ENCODE measurements at places on chromosomes 6 and 20.

- DNase-seq = no peak
Measured at GRCh38 chr20:43408848-43409576, 48.7 kb upstream of the SRSF6 start.

DNA sequence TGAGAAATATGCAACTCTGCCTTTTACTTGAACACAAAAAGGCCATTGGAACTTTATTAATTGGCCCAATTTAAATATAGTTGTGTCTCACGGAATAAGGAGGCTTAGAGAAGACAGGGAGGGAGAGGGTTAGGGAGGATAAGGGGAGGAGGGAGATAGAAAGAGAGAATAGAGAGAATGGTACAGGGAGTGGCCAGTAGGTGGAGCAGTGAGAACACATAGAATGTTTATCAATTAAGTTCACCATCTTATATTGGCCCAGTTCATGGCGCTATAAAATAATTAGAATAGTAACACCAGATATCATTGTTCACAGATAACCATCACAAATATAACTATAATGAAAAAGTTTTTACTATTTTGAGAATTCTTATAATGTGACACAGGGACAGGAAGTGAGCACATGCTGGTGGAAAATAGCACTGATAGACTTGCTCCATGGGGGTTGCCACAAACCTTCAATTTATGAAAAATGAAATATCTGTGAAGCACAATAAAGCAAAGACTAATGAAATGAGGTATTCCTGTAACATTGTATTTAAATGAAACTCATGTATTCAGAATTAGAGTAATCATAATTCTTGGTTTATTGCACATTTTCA, 374.1 kb upstream of the MANEA start:
- DNase-seq = peak; percentile 17

DNA sequence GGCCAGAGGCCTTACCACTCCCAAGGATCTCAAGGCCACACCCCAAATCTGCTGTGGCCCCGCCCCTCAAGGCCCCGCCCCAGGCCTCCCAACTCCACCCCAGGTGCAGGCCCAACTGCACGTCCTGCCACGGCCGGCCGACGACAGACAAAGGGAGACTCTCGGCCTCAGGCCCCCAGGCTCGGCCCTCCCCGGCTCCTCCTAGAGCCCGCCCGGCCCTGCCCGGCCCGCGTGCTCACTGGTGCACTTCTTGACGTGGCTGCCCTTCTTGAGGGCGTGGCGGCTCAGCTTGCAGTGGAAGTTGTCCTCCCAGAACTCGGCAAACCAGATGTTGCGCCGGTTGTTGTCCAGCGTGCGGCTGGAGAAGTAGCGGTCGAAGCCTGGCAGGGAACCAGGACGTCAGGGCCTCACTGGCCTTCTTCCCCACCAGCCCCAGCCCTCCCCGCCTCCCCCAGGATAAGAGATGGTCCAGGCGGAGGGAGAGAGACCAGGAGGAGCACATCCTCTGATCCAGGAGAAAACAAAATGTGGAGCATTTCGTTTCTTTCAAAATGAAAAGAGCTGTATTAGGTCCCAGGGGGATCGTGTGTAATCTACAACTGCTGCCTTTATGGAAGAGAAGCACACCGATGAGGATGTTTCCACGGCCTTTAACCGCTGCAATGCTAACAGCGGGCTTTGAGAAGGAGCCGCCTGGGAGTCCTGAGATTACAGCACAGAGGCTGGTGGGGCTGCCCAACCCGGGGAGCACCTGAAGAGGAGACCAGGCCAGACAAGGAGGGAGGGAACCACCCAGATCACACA, 89.4 kb downstream of the GRM4 start:
- no peak for DNase-seq

DNA sequence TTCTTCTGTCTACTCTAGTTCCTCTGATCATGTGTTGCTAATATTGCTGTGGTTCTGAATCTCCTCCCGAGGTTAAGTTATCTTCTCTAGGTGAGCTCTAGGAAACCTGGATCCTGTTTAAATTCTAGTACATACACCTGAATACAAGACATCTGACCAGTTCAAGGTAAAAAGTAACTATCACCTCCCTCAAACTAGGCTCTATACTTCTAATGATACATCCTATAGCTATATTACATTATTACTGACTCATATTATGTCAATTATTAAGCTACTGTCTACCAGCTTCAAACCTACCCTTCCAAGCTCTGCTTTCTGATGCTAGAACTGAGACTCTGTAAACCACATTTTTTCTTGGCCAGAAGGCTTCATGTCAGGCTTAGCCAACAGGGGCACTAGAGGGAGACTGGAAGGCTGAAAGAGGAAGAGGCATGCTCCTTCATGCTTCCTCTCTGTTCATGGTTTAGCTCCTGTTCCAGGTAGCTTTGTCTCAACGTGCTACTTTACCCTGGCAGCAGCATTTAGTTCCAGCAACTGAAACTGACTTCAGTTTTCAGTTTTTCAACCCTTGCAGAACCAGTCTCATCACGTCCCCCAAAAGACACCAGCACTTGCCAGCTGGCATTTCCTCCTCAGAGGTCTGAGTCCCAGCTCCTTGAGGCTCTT, 148.4 kb upstream of the TOP1 start:
- no peak for DNase-seq

DNA sequence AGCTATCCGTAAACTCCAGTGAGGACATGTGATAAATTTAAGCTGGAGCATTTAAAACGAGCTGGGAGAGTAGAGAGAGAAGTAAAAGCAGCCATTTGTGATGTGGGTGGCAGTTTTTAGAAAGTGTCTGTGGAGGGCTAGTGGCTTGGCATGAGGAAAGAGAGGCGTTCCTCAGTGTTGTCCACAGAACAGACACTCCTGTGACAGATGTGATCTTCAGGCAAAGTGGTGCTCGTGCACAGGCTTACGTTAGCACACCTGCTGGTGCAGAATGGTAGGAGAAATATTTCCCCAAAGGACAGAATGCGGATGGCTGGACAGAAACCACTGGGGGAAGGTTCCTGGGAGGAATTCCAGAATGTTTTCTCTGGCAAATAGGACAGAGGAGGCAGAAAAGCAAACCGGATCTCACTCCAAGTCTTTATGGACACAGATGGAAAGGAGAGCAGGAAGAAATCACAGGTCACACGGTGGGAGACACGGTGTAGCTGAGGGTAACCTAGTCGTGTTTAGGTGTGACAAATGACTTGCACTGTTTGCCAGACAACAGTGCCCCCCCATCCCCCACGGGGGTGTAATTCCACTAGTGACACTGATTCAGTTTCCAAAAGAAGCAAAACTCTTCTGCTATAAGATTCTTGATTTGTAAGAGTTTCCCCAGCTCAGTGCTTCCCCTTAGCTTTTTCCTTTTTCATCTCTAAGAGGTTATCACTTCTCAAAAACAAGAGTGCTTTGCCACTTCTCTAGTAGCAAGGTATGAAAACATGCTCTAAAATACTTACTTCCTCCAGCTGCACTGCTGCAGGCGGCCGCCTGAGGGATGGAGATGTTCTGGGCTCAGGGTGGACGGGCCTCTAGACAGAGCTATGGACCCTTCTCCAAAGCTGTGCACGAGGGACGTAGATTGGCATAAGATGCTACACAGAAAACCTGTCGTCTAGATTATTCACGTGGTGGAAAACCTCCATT, 293.2 kb downstream of the QKI start:
- DNase-seq = no peak

DNA sequence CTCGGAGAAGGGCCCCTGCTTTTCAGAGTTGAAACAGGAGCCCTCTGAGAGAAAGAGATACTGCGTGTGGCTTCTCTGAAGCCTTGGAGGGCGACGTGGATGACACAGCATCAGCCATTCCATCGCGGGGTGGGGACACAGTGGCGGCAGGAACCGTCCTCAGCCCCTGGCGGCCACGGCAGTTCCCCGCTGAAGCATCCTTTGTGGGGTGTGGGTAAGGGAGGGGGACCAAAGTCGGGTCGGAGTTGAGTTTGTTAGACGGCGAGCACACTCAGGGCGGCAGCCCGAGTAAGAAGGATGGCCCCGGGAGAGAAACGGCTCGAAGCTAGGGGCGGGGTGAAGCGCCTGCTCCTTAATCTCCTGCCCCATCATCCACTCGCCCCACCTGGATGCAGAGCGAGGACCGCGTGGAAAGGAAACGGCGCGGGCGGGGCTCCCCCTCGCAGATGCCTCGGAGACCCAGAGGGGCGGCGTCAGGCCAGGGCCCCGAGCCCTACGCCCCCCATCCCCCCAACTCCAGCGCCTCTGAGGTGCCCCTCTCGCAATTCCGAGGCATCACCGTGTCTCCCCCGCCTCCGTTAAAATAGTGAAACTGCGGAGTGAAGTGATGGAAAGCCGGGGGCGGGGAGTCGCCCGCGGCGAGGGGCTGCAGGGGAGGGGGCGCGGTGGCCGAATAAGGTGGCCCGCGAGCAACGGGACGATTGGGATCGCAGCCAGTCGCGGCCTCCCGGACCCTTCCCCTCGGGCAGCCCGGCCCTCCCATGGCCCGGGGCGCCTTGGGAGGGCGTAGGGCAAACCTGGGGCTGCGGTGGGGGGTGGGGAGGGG, 796 bp upstream of the RREB1 start:
- peak; percentile 68 for DNase-seq

GRCh38 chr6:105072798-105073199, 107.0 kb downstream of the POPDC3 start:
- no peak for DNase-seq

DNA sequence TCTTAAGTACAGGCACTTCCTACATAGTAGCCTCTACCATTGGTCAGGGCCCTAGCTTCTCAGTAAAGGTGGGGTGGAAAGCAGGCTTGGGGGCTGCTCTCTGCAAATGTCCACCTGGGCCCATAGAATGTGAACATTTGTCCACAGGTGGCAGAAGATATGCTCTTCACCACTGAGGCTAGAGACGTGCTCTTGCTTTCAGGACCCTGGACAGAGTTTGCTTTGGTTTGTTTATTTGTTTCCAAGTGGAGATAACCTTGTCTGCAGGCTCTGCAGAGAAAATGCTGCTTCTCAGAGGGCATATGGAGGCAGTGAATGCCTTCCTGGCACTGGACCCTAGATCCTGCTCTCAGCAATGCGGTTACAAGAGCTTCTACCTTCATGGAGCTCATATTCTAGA, 129.0 kb downstream of the F13A1 start:
- no peak for DNase-seq

DNA sequence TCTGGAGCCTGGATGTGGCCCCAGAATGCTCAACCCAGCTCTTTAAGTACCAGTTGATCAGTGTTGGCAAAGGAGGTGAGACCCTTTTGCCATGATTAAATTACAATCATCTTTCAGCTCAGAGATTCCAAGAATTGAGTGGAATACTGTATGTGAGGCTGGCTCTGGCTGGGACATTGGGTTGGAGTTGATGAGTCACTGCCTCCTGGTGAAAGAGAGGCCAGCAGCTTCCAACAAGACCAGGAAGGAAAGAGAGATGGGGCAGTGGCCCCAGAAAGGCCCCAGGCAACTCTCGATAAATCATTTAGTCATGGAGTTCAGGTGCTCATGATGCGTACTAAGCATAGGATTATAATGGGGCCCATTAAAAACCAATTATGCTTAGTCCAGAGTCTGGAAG, 2.1 kb downstream of the TGM6 start:
- DNase-seq = no peak

- DNase-seq = no peak
Measured at GRCh38 chr6:105485456-105485855, 82.6 kb upstream of the PREP start.

- no peak for DNase-seq
Measured at GRCh38 chr6:18327626-18328025, 59.5 kb upstream of the RNF144B start.

- DNase-seq = no peak
Measured at GRCh38 chr6:170066679-170067078, 224.2 kb downstream of the DLL1 start.

GRCh38 chr20:54004445-54004844, 65.9 kb downstream of the BCAS1 start:
- no peak for DNase-seq

DNA sequence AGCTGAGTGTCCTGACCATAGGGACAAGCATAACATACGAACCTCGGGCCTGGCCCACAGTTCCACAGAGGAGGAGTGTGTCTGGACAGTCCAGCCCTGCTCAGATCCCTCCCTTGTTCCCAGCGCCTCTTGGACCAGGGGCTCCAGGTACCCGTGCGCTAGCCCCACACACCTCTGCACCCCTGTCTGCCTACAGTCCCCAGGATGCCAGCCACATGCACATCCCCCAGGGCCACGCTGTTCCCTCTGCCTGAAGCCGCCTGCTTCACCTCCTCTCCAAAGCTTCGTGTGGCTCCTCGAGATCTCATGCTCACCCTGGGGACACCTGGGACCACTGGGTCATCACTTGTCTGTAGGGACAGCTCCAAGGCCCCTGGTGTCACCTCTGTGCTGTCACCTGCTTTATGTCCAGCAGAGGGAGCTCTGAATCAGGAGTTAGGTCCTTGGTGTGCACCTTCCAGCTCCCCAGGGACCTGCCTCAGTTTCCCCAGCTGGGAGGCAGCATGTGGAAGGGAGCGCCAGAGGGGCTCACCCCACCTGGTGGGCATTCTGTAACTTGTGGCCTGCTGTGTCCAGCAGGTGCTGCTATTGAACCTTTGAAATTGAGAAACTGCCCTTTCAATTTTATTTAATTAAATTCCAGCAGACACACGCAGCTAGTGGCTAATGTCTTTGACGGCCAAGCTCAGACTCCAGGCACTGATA, 7.3 kb upstream of the YTHDF1 start:
- peak; percentile 57 for DNase-seq

DNA sequence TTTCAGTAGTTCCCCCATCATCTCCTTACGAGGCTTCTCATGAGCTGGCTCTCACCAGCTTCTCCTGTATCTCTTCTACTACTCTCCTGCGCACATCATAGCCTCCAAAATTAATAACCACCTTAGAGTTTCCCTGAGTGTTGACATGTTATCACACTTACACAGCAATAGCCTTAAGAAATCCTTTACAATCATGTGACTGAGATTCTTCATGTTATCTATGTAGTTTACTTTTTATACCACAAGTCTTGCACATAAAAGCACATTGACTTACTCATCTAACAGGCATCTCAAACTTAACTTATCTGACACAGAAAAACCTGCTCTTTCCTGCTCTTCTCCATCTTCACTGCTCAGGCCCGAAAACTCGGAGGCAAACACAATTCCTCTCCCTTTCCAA, 103.7 kb upstream of the TAB2 start:
- no peak for DNase-seq

DNA sequence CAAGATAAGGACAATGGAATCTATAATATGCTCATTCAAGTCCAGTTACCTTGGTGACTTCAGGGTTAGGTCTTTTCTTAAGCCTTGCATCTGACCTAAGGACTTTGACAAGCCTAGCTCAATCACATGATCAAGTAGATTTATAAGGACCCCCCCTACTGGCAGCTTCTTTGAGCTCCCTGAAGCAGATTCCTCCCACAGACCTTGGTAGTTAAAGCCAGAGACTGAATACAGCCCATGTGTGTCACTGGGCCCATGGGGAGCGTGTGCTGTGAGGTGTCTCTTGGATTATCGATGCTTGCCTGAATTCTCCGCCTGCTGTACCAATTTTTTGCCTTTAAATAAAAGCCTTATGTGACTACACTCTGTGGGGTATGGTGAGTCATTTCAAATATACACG, 372.7 kb upstream of the RGS17 start:
- no peak for DNase-seq

GRCh38 chr6:47700053-47700452, 1.7 kb downstream of the ADGRF4 start:
- DNase-seq = no peak

GRCh38 chr20:50054626-50055511, 58.1 kb downstream of the UBE2V1 start:
- DNase-seq = no peak

- DNase-seq = no peak
Measured at GRCh38 chr6:83962582-83962981, 71.0 kb upstream of the MRAP2 start.
